ENCODE measurements at places on chromosomes 6 and 20.

DNA sequence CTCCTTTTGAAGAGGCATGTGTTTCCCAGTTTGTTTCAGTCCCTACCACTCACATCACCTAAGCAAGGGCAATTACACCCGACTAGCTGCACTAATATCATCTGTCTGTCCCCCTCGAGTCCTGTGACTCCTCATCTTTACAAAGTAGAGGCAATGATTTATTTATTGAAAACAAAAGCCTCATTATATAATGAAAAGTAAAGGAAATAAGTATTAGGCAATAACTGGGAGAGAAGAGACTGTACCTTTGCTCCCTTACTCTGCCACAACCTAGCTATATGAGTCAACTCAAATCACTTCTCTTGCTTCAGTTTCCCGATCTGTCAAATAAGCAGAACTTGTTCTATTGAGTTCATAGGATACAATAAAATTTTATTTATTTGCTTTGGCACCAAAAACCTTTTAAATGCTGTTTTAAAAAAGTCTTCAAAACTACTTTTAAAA lies 38.9 kb downstream of the CSNK2A1 start:
- DNase-seq: no peak

DNA sequence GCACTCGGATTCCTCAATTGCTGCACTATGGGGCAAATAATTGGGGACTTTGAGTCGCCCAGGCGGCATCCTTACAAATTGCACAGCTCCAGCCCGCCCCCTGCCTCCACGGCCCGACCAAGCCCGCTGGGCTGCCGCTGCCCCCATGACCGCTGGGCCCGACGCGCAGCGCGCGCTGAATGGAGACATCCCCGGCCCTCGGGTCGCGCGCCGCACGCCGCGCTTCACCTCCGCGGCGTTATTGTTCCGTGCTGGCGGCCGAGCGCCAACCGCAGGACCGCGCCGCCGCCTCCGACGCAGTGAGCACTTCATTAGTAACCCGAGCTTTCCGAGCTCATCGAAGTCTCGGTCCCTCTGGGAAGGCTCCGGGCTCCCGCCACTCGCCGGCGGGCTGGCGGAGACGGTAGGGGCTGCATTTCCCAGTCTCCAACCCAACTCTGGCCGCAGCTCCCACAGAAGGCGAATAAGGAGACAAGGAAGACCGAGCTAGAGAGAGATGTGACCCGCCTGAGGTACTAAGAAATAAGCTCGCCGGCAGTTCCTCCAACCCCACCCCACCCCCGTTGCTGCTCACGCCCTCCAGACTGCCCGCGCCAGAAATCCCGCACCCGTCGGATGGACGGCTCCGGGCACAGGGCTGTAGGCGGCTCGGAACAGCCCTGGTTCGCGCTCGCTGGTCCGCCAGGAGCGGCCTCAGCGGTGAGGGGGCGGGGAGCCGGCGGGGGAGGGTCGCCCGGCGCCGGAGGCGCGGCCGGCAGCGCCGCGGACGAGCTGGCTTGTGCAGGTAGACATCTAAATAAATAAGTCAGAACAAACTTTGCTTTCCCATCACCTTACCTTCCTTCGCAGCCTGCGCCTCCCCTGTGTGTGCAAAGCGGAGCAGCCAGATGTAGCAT lies 703 bp downstream of the EPHA7 start:
- no peak for DNase-seq

- DNase-seq: no peak
Measured at GRCh38 chr6:62645274-62645673, 359.2 kb upstream of the KHDRBS2 start.

DNA sequence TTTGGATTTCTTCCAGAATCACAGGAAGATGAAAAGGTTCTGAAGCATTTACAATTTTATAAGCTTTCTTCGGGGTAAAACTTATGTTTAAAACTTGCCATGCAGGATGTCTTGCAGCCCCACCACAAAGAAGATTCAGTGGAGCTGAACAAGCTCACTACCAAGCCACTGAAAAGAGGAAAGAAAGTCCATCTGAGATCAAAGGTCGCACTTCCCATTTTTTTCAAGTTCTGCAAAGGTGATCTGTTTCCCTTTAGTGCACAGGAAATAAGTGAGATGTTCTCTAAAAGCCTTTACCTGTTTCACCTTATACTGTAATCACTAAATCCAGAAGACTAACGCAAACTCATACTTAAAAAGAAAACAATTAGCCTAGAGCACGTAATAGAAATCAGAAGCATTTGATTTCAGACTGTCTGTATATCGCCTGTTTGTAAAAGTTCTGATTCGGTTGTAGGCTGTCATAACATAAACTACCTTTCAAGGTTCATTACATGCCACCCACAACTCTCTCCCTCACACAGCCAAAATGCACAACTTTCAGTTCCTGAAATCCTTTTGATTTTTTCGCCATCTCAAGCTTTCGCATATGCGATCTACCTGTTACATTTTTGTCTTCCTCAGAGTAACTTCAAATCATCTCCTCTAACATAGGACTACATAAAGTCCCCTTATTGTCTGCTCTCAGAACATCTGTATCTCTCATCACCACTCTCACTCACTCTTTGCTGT lies 1.8 kb downstream of the ECHDC1 start:
- no peak for DNase-seq

- no peak for DNase-seq
Measured at GRCh38 chr6:138844192-138844591, 48.3 kb downstream of the ECT2L start.

All from SW 1271 (cell line).